SK-MEL-5 (cell line): ENCODE measurements at places on chromosomes 4 and X. TPM values are rescaled to one million over a fixed set of nuclear protein-coding genes. Genes with fewer than 3 reads are reported as not detected.

Gene PAGE5
- 18.9 and 23.7 TPM in 2 replicates for total RNA-seq

Gene F8A3
- total RNA-seq, result 1.6 and 1.8 TPM in 2 replicates

Gene ZCCHC12
- total RNA-seq, result not detected in 2 replicates

Gene TSPAN7
- total RNA-seq, result 0.74 and 1.1 TPM in 2 replicates

Gene SCD5
- total RNA-seq, result 21.6 and 24.2 TPM in 2 replicates

Gene GABRE
- not detected in 2 replicates for total RNA-seq

Gene PNMA6F
- total RNA-seq, result not detected in 2 replicates

Gene MAB21L2
- not detected in 2 replicates for total RNA-seq

DNA sequence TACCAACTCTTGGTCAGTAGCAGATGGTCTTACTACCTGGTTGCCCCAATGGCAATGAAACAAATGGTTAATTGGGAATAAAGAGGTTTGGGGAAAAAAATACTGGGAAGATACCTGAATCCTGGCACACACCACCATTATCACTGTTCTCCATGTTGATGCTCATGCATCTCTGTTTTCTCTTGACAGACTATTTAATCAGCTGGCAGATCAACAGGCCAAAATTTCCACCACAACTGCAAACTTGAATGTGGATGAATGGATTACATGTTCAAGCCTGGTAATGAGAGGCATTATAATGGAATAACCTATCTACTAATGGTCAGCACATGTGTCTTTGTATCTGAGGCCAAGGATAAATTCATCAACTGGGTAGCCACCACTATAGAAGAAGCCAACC lies 45.7 kb downstream of the ZNF721 start:
- no peak for DNase-seq

- peak; percentile 83 for DNase-seq
Measured at GRCh38 chr4:157978680-157979361, 194.0 kb downstream of the GASK1B start.

- no peak for DNase-seq
Measured at GRCh38 chrX:68684291-68684918, 36.9 kb downstream of the STARD8 start.

DNA sequence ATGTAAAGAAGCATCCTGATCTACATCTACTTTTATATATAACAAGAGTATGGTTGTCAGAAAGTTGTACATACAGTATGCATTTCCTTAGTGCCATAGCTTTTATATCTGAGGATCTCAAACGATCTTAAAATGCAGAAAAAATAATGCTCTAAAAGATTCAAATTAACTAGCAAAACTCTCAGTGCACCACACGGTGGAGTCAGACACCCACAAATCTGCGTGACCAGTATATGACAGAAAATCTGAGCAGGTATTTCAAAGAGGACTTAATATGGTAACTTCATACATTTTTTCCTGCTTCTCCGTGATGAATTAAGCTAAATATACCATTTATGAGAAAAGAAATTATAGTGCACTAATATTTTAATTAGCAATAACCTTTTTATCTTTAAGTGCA lies 803.0 kb downstream of the DMD start:
- peak; percentile 48 for DNase-seq

DNA sequence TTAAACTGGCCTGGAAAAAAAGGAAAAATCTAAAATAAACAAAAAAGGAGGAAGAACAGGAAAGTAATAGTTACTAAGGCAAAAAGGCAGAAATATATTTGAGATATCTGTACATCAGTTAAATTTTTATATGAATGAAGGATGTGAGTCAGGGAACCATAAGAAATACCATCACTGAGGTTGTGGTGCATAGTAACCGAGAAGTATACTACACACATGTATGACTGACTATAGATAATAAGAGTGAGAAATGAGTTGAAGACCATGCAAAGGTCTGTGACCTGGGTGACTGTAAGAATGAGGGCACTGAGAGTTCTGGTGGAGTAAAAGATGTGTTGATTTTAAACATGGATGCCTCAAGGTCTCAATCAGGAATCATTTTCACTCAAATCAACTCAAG lies 220.6 kb upstream of the FAM241A start:
- no peak for DNase-seq

DNA sequence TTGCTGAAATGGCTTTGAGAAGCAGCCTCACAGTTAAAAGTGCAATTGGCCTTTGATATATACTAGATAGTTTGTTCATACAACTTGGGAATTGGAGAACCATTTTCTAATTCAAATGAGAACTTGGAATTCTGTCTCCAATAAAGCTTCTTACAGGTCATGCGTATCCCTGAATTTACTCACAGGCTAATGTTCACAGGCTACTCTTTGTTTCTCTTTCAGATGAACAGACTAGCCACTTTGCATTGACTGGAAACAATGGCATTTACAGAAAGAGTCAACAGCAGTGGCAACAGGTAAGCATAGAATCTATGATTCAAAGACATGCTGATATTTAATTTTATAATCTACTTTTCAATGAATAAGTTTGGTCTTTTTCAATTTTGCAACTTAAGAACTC lies 13.5 kb downstream of the AFF1 start:
- DNase-seq, result peak; percentile 71

GRCh38 chrX:154460326-154460725 lies 2.2 kb downstream of the PLXNA3 start:
- DNase-seq, result no peak

DNA sequence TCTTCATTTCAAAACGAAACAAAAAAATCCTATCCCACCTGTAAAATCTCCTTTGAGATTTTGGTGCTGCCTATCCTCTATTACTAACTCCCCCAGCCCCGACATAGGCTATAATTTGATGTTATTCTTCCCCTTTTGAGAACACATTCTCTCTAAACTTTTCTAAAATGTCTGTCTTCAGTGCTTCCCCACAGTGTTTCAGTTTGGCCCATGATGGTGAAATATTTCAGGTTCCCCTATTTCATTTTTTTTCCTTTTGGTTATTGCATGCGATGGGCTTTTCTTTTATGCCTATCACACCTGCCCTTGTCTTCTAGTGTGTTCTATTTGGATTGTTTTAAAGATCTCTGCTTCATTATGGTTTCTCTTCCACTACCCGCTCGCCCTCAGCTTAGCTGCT lies 14.7 kb downstream of the BCORL1 start:
- DNase-seq, result no peak

- DNase-seq, result peak; percentile 70
Measured at GRCh38 chr4:21765810-21766407, 182.7 kb downstream of the KCNIP4 start.

DNA sequence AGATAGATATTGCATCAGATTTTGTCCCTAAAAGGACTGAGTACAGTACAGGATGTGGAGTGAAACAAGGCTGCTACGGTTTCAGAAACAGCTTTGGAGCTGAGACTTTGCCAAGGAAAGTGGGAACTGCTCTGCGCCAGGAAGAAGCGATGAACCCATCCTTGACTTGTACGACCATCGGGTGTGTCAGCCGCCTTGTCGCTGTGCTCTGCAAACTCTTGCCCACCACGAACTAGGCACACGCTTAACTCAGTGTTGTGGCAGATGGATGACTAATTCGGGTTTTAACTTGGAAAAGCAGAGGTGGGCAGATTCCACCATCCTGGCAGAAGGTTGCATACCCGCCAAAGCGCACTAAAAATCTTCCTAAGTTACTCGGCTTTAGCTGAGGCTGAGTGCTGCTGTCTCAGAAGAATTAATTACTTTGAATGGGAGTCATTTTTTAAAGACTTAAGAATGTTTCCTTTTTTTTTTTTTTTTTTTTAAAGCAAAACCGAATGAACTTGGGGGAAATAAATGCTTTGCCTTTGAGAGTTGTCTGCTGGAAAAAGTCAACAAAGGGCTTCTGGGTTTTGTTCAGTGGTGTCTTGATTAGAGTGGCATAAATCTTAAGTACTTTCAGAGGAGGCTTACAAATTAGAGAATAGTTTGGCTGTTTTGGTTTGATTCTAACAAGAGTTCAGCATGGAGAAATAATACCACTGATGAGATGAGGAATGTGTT lies 69.5 kb downstream of the SHROOM2 start:
- no peak for DNase-seq

DNA sequence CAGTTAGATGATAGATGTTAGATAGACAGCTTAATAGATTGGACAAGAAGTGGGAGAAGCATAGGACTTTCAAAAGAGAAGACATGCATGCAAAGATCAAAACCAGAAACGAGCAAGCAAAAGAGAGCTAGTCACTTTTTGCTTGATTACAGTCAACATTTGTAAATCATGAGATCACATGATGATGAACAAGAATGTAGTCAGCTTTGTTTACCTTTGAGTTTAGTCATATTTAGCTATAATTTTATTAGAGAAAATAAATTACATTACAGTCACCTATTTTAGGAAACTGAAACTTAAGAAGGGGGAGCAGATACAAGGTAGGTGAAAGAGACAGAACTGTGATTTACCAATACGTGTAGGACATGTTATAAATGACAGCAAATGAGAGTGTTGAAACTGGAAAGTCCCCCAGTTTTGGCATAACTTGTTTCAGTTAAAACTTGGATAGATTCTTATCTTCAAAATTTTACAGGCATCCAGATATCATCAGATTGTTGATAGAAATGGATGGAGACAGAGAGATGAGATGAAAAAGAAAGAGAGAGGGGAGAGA lies 1083.1 kb upstream of the PCDH10 start:
- DNase-seq, result no peak

DNA sequence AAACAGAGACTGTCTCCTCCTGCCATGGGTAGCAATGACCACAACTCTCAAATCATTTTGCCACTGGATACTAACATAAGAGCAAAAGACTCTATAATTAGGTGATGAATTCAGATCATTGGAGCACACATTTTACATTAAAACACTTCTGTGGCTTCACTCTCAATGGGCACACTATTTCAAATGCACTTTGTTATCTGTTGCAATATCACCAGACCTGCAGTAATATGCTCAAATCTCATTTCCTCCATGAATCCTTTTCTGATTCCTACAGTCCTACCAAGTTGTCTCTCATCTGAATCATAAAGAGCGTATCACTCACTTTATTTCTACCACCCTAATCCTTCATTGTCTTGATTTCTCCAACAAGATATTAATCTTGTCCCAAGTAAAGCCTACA lies 302.8 kb downstream of the KCNIP4 start:
- no peak for DNase-seq

- peak; percentile 1 for DNase-seq
Measured at GRCh38 chr4:13329963-13330362, 154.2 kb downstream of the RAB28 start.

- DNase-seq, result peak; percentile 16
Measured at GRCh38 chr4:101020956-101021355, 326.4 kb downstream of the PPP3CA start.

DNA sequence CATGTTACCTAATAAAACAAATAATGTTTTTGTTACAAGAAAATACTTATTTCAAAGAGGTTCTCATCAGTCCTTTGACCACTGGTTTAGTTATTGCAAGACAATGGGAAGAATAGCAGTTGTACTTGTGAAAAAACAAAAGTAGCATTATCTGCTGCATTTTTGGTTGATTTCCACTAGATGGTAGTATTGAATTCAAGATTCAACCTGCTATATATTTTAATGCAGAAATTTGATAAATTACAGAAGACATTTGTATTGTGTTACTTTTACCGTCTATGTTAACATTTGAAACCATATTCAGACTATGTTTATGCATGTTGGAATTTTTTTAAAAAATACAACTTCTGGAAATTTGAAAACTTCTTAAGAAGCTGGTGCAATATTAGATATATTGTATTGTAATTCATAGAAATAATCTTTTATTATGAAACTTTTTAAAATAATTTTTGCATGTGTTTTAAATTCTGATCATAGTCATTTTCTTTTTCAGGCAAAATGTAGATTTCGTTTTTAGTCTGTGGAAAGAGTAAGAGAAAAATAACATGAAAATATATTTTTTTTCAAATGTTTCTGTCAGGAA lies 56.4 kb downstream of the SPCS3 start:
- peak; percentile 55 for DNase-seq

GRCh38 chr4:136121426-136121825 lies 1410.9 kb downstream of the PCDH18 start:
- no peak for DNase-seq

DNA sequence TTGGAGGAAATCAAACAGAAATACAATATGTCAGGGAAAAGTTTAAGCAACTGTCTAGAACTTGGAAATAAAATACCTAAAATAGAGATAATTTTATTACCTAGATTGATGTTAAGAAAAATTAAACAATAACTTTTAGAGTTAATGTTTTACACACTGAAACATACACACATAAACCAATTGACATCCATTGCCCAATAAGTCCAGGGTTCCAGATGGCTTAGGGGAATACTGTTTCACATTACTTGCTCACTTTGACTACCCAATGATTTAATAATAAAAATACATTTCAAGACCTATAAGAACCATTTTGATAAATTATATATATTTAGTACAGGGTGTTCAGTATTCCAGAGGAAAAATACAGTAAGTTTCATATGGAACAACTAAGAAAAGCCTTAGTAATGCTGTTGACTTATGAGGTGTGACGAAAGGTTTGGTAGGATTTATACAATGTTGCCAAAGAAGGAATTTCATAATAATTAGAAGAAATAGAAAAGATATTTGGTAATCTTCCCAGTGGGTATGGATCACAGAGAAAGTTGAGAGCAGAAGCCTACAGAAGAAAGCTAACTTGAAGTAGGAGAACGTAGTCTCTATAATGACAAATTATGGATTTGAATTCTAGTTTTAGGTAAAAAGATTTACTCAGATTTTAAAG lies 23.0 kb upstream of the UGT2B4 start:
- no peak for DNase-seq

DNA sequence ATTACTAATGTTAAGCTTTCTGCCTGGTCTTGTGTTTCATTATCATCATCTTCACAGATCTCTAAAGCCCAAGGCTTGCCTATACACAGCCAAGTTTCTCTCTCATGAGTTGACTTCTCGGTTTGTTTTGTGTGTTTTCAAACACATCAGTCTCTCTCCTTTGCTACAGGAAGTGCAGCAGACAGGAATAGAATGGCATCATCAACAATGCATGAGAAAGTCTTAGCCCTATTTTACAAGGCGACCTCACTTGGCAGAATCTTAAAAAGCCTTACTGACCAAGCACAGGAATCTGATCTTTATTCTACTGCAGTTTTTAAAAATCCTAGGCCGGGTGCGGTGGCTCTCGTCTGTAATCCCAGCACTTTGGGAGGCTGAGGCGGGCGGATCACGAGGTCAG lies 36.8 kb downstream of the CC2D2A start:
- no peak for DNase-seq

GRCh38 chr4:81256059-81256970 lies 41.3 kb upstream of the PRKG2 start:
- DNase-seq, result no peak

GRCh38 chrX:114584375-114584943 lies 573 bp downstream of the HTR2C start:
- no peak for DNase-seq

DNA sequence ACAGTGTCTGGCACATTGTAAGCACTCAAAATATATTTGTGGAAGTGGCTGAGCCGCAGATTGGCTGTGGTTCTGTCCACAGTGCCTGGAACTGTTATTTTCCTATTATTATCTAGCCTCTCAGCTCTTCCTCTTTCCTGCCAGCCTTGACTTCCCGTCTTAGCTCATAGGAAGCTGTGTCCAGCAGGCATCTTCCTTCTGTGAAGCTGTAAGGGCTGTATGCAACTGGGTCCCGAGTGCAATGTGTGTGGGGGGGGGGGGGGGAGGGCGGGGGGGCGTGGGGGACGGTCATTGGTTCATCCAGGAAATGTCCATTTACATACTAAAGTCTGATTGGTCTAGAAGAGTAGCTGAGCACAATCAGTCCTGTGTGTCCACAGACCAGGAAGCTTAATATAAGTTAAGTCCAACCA lies 210.7 kb downstream of the PDGFRA start:
- peak; percentile 70 for DNase-seq

- no peak for DNase-seq
Measured at GRCh38 chr4:81454499-81454898, 17.2 kb downstream of the RASGEF1B start.

GRCh38 chr4:2827874-2828751 lies 15.5 kb upstream of the ADD1 start:
- no peak for DNase-seq
